ENCODE measurements at places on chromosomes 1 and 21.

GRCh38 chr1:222889440-222889839 is 74.6 kb downstream of the DISP1 start:
- DNase-seq, result no peak

DNA sequence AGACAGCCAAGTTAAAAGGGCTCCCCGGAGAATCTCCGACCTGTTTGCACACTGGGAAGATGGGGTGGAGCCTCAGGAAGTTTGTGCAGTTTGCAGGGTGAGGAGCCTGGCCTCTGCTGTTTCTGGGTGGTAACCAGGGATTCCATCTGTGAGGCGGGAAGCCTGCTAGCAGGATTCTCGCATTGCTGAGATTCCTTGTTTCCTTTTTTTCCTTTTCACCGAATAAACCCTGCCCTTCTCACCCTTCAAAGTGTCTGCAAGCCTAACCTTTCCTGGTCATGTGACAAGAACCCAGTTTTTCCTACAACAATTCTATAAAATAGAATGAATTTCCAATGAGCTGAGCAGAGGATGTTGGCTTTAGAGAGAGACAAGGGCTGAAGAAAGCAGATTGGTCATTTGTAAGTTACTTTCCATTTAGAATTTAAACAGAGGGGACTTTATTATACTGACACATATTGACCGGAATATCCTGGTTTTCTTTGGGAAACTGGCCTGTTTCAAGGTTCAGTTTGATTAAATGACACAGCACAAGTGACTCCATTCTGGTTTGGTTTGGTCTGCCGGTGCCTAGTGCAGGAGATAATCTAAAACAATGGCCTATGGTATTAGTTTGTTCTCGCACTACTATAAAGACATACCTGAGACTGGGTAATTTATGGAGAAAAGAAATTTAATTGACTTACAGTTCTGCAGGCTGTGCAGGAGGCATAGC is 48.7 kb upstream of the DNAH14 start:
- no peak for DNase-seq

DNA sequence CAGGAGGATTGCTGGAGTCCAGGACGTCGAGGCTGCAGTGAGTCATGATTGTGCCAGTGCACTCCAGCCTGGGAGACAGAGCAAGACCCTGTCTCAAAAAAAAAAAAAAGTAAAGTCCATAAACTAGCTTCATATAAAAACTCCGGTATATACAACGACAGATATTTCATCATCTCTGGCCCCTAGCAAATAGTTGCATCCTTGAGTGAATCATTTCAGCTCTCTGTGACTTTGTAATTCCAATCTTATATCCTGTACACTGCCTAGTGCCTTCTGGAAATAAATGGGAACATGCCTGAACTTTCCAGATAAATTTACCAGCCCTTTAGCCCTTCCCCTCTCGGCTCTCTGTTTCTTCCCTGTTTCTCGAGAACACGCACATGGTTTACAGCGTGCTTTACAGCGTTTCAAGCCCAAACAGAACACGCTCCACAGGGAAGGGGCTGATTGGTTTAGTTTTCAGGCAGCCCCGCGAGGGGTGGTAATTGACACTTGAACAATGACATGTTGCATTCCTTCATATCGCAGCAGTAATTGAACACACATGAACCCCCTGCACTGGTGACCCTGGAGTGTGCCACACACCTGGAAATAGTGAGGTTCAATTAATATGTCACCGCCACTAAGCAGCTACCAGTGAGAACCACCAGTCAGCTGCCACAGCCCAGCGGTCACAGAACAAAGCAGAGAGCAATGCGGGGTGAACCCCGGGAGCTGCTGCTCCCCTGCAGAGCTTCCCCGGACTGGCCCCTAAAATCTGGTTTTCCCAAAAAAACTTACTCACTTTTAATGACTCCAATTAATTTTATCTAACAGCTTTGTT is 35.7 kb upstream of the SIM2 start:
- DNase-seq, result no peak

- DNase-seq, result no peak
These were observed 5.6 kb downstream of the C1orf35 start for GRCh38 chr1:228097333-228098081.

DNA sequence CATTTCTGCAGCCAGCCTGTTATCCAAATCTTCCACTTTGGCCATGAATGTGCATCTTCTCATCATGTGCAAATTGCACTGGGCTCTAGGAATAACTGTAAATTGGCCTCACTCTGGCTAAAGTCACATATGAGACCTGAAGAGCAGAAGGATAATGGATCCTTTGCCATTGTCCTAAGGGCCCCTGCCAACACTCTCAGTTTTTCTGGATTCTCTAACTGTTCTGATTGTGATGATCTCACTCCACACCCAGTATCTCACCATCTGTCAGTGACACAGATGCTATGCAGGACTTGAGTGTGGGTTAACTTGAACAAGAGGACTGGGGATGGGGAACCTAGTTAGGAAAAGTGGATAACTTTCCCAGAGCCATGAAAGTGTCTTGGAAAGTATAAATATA is 8.5 kb upstream of the FYB2 start:
- no peak for DNase-seq

GRCh38 chr1:206841609-206842323 is 23.7 kb upstream of the IL20 start:
- no peak for DNase-seq

DNA sequence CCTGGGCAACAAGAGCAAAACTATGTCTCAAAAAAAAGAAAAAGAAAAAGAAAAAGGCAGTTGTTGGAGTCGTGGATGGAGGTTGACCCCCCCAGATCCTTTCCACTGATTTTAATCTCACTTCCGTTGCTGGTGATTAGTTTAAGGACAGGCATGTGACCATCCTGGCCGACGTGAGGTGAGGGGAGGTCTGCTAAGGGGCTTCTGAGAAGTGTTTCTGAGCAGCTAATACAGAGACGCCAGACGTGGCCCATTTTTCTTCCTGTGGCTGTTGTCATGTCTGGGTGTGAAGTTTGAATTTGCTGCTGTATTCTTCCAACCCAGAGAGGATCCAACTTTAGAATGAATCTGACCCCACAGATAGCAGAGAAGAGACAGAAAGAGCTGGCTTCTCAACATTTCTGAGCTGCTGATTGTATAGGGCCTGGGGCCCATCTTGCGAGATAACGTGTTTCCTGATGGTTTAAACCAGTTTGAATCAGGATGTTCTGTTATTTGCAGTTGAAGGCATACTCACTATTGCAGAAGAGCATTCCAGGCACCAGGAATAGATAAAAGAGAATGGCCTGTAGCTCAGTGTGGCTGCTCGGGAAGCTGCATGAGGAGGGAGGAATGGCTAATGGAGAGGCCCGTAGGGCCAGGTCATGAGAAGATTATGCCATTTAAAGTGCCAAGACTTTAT is 22.8 kb upstream of the SSBP3 start:
- no peak for DNase-seq
